ENCODE measurements at places on chromosomes 4 and X. TPM values are rescaled to one million over a fixed set of nuclear protein-coding genes. Genes with fewer than 3 reads are reported as not detected.

DNA sequence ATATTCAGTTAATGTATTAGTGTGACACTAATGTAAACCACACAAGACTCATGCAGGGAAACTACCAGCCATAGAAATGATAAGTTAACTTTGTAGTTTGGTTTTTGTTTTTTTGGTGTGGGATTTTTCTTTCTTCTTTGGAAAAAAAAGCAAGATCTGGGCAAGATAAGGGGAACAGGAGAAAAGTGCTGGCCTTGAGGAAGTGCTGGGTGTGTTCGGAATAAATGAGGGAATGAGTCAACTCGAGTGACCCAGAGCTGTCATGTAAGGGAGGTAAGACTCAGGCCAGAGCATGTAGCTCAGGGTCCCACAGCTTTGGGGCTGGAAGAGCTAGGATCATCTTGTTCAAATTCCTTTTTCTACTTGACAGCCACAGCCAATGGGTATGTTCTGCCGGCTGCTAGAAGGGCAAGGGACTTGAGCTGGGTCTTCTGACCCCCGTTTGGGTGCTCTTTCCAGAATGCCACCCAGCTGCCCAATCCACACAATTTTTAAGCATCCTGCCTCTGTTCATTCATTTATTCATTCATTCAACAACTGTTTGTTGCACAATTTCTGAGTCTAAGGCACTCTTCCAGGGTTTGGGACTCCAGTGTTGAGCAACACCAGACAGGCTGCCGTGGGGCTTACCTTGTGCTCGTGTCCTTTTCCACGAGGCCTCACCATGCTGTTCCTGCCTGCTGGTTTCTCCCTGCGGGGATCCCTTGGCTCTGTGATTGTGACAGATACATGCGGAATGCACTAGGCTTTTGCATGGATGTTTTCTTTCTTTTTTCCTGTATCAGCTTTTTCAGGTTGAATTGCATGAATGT lies 54.5 kb downstream of the CLDN34 start:
- DNase-seq = no peak

The IL1RAPL1 gene
- total RNA-seq = 0.45 TPM

GRCh38 chrX:118807151-118808017 lies 16.2 kb upstream of the ZCCHC12 start:
- no peak for DNase-seq

The HSD17B11 gene
- 42.1 TPM for total RNA-seq

GRCh38 chr4:184097241-184097605 lies 120.5 kb downstream of the ENPP6 start:
- no peak for DNase-seq

The PRRG1 gene
- 4.5 TPM for total RNA-seq

Measured in esophagus muscularis mucosa (tissue), 4 donors.